ENCODE measurements at places on chromosomes 6 and 20.

- no peak for DNase-seq
These were observed 698 bp downstream of the FAM210B start for GRCh38 chr20:56359212-56360132.

DNA sequence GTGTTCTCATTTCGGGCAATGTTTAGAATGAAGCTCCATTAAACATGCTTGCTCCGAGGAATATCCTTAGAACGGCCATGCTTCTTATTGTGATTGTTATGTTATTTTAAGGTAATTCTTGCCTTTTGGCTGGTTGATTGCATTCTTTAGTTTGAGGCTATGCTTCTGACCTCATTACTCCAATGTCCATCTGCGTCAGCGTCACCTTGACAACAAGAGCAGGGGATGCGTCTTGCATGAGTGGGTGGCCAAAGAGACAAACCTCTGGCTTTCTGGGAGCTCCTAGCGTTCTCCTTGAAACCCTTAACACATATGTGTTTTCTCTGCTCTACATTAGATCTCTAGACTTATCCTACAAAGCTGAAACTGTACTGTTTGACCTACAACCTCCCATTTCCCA lies 184.3 kb downstream of the THBS2 start:
- DNase-seq = no peak

GRCh38 chr20:38870733-38871559 lies 55.3 kb upstream of the FAM83D start:
- DNase-seq = no peak

DNA sequence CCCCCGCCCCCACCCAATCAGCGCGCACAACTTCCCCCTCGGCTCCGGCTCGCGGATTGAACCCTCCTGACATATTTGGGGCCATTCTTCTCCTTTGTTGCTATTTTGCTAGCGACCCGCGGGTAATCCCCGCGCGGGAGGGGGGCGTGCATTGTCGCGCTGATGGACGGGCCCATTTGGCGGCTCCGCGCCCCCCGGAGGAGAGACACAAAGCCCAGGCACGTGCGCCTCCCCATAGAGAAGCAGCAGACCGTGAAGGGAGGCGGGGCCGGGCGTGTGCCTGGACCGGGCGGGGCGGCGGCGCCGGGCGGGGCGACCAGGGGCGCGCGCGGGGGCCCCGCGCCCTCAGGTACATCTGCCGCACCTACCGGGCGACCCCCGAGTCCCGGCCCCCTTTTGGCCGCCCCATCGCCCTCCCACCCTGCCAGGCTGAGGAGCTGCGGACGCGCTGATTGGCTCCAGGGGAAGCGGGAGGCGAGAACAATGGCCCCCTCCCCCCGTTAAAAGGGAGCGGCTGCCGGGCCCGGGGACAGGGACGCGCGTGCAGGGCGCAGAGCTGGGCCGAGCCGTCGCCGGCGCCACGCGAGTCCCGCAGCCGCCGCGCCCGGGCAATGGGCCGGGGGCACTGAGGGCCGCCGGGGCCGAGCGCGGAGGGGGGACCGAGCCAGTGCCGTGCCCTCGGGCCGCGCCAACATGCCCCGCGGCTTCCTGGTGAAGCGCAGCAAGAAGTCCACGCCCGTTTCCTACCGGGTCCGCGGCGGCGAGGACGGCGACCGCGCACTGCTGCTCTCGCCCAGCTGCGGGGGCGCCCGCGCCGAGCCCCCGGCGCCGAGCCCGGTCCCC lies at the start of gene INSM1:
Gene INSM1, plus strand, starts transcription at position 530 of the 843 bp plus-strand sequence. Its CDS starts 164 bp downstream, at position 694.
- DNase-seq = no peak

- DNase-seq = no peak
These were observed 7.1 kb upstream of the NPBWR2 start for GRCh38 chr20:64114356-64114971.

GRCh38 chr6:111439171-111439570 lies 43.8 kb downstream of the REV3L start:
- DNase-seq = no peak

- DNase-seq = no peak
These were observed 54.7 kb downstream of the ELOVL5 start for GRCh38 chr6:53294095-53294494.

- DNase-seq = no peak
These were observed 21.2 kb downstream of the SNPH start for GRCh38 chr20:1287306-1287705.

- no peak for DNase-seq
These were observed 92.7 kb upstream of the ARMC2 start for GRCh38 chr6:108755257-108756240.

All from activated CD4-positive, CD25-positive, alpha-beta regulatory T cell treated with anti-CD3 and anti-CD28 coated beads, Interleukin-2, amount 50 U/mL, for 16 hours (primary cell).